ENCODE measurements at places on chromosomes 1 and 21.

DNA sequence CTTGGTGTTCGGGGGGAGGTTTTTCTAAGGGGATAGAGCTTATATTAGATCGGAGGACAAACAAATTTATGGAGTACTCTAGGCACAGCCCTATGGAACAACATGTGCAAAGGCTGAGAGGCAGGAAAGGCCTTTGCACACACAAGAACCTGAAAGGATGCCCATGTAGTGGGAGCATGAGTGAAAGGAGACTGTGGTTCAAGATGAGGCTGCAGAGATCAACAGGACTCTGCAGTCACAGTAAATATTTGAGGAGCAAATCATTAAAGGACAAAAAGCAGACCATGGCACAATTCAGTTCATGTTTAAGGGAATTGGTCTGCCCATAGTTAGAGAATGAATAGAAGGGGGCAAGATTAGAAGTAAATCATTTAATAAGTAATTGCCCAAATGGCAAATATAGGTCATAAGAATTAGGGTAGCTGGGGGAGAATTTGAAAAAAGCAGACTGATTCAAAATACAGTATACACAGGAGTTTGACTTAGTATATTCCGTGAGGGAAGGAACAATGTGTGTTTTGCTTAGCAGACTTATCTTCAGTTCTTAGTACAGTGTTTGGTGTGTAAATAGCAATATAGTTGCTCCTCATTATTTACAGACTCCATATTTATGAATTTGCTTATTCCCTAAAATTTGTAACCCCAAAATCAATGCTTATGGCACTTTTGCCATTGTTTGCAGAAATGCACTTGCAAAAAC is 268.1 kb downstream of the SEC16B start:
- DNase-seq, result no peak

GRCh38 chr1:7824701-7825100 is 28.2 kb downstream of the UTS2 start:
- no peak for DNase-seq

GRCh38 chr1:220213382-220213983 is 58.8 kb downstream of the RAB3GAP2 start:
- DNase-seq, result no peak

GRCh38 chr1:180622658-180623508 is 8.9 kb upstream of the XPR1 start:
- no peak for DNase-seq

DNA sequence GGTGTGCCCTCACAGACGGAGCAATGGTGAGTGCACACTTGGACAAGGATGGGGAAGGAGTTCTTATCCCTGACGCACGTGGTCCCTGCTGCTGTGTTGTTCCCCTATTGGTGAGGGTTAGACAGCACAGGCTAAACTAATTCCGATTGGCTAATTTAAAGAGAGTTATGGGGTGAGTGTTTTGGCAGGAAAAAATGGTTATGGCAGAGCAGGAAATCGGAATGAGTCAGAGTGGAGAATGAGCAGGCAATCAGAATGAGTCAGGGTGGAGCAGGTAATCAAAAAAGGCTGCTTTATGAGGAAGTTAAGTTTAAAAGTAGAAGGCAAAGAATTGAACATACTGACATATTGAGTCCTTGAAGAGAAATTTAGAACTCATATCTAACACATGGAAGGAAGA is 100.5 kb downstream of the NGF start:
- DNase-seq, result no peak

DNA sequence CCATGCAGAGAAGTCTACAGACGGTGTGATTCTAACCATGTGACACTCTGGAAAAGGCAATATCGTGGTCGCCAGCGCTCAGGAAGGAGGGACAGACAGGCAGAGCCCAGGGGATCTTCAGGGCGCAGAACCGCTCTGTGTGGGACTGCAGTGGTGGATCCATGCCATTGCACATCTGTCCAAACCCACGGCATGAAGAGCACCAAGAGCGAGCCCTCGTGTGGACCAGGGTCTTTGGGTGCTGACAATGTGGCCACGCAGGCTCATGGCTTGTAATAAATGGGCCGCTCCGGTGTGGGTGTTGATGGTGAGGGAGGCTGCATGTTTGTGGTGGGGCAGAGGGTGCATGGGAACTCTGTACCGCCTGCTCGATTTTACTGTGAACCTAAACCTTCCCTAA is 25.3 kb upstream of the POFUT2 start:
- DNase-seq, result no peak

DNA sequence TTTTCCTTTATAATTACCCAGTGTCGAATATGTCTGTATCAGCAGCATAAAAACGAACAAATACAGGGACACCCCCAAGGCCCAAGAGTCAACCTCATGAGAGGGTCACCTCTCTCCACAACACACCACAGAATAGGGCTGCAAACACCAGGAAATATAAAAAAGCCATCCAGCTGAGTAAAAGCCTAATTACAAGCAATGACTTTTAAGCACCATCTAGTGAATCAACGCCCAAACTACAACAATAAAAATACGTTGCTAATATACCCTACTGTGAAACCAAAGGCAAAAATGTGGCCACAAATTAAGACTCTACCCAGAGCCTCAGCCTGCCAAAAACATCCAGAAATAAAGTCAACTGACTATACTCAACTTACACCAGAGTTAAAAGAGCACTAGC is 817.9 kb upstream of the NEGR1 start:
- no peak for DNase-seq

GRCh38 chr1:189036628-189037027 is 1441.0 kb downstream of the BRINP3 start:
- DNase-seq, result no peak

- DNase-seq, result no peak
These were observed 6.2 kb upstream of the PADI4 start for GRCh38 chr1:17301767-17302166.

DNA sequence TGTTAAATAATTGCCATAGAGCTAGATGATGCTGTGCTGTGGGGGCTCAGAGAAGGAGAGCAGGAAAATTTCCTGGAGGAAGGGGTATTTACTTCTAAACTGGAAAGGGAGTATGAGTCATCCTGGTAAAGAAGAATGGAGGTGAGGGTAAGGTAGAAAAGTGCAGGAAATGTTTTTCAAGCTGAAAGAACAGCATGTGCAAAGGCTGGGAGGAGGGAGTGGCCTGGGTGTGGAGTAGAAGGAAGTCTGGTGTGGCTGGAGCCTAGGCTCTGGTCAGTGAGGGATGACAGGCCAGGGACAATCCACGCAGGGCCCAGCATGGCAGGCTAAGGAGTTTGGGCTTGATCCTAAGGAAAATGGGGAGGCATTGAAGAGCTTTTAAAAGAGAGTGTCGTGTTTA is 45.9 kb downstream of the MATN1 start:
- DNase-seq, result no peak

DNA sequence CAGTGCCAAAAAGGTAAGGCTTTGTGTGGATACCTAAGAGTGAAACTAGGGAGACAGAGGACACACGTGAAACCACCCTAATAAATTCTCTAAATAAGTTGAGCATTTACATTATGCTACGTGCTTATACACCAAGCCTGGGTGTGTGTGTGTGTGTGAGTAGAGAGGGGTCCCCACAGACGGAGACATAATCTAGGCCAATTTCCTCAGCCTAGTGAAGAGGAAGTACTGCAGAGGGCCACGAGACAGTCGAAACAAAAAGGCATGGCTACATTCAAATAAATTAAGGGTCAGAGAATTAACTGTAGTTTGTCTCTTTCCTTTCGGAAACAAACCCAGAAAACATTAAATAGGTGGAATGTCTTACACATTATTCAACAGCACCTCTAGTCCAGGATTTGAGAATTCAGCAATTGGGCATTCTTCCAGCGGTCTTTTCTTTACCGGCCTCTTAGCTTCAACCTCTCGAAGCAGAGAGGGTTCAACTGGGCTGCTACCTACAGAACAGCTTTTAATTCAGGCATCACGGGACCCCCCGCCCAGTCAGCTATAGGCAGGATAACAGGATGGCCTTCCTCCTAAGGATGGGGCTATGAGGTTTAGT is 75.0 kb downstream of the DESI2 start:
- no peak for DNase-seq

- DNase-seq, result no peak
These were observed 214.7 kb upstream of the PTGFR start for GRCh38 chr1:78275906-78276685.

- no peak for DNase-seq
These were observed 857.0 kb downstream of the LTN1 start for GRCh38 chr21:28135646-28136045.

All from progenitor cell of endocrine pancreas (in vitro differentiated cells).